ENCODE measurements at places on chromosomes 1 and 21.
A peak's percentile ranks its signal among the peaks of the same experiment; 100 is the strongest.

DNA sequence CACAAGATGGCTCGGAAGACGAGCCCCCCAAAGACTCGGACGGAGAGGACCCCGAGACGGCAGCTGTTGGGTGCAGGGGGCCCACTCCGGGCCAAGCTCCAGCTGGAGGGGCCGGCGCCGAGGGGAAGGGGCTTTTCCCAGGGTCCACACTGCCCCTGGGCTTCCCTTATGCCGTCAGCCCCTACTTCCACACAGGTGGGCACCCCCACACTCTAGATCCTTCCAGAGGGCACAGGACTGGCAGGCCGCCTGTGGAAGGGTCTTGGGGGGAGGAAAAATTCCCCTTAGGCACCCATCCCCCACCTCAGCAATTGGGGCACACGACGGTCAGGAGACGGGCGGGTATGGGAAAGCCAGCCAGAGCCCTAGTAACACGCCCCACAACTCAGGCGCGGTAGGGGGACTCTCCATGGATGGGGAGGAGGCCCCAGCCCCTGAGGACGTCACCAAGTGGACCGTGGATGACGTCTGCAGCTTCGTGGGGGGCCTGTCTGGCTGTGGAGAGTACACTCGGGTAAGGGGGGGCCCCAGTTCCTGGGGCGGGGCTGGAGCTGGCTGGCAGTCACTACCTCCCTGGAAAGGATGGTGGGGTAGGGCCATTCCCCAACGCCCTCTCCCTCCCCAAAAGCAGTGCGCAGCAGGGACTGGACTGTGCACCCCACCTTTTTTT lies 16.1 kb downstream of the NOC2L start:
- DNase-seq: no peak

DNA sequence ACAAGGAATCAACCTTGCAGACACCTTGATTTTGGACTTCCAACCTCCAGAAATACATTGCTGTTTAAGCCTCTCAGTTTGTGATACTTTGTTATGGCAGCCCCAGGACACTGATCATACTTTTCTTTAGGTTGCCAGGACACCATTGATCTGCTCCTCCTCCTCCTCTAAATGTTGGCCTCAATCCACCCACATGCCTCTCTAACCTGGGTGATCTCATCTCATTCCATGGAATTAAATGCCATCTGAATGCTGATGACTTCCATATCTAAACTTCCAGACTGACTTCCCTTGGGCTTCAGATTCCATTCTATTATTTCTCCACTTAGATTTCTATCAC lies 7.4 kb upstream of the PPP1R15B start:
- DNase-seq: peak; percentile 80

GRCh38 chr21:34807146-34807880 lies 138.5 kb downstream of the CLIC6 start:
- DNase-seq: no peak

DNA sequence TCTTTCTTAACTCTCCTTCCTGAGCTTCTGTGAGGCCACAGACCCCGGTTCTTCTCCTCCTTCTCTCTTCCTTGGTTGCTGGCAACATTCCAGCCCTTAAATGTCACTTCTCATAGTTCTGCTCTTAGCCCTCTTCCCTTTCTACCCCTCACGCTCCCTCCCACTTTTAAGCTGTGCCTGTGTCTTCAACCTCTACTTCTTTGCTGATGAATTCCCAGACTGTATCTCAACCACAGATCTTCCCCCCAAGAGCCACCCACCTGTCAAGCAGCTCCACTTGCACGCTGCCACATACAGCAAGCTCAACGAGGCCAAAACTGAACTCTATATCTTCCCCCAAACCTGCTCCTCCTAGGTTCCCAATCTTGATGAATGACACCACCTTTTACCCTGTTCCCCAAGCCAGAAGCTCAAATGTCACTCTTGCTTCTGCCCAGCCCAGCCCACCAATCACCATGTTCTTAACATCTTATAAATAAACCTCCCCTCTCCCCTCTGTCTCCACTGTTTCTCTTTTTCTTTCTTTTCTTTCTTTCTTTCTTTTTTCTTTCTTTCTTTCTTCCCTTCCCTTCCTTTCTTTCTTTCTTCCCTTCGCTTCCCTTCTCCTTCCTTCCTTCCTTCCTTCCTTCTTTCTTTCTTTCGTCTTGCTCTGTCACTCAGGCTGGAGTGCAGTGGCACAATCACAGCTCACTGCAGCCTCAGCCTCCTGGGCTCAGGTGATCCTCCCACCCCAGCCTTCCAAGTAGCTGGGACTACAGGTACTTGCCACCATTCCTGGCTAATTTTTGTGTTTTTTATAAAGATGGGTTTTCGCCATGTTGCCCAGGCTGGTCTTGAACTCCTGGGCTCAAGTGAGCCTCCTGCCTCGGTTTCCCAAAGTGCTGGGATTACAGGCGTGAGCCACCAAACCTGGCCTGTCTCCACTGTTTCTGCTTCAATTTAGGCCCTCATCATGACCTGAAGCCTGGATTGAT lies 19.8 kb upstream of the PTP4A2 start:
- no peak for DNase-seq

GRCh38 chr1:192969091-192969490 lies 90.1 kb downstream of the UCHL5 start:
- no peak for DNase-seq

GRCh38 chr1:57468641-57469523 lies 45.0 kb upstream of the DAB1 start:
- DNase-seq: no peak

DNA sequence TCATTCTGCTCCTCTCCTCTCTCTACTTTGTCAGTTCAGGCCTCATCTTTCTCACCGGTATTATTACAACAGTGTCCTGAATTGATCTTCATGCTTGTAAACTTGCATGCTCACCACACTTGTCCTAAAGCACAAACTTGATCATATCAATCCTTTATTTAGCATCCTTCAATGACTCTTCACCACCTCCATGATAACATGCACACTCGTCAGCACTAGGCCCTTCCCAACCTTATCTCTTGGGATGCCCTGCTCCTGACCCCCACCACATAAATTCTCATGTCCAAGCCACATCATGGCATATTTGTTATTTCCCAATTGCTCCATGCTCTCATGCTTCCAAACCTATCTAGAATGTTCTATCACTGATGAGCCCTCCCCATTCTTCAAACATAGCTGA lies 103.1 kb downstream of the ENAH start:
- no peak for DNase-seq

GRCh38 chr1:196951711-196952394 lies 8.3 kb downstream of the CFHR2 start:
- no peak for DNase-seq

- no peak for DNase-seq
Observed at GRCh38 chr1:20882837-20883236, 95.7 kb upstream of the HP1BP3 start.

- DNase-seq: no peak
Observed at GRCh38 chr1:19710825-19711611, 46.3 kb downstream of the HTR6 start.

DNA sequence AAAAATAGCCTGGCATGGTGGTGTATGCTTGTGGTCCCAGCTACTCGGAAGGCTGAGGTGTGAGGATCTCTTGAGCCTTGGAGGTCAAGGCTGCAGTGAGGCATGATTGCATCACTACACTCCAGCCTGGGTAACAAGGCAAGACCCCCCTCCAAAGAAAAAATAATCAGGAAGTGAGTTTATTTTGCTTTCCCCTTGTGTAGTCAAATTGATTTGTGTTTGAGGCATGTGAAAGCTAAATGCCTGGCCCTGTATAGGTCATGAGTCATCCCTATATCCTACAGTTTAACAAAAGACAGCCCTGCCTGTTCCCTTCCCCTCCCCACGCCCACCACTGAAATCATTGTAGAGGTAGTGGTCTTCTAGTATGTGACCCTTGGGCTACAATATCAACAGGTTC lies 241.4 kb upstream of the JUN start:
- no peak for DNase-seq

DNA sequence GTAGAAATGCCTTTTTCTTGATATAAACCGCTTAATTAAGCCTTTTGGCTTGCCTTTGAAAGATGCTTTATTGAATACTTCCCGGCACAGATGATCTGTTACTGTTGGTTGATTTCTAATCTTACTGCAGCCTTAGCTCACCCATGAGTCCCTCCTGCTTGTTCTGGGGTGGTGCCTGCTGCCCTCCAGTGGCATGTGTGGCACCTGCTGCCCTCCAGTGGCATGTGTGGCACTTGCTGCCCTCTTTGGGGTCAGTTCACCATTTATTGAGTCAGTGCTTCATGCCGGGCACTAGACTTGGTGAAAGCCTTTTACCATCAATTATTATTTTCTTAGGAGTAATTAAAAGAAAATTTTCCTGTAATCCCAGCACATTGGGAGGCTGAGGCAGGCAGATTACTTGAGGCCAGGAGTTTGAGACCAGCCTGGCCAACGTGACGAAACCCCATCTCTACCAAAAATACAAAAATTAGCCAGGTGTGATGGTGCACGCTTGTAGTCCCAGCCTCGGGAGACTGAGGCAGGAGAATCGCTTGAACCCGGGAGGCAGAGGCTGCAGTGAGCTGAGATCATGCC lies 54.3 kb downstream of the ADARB1 start:
- DNase-seq: no peak

GRCh38 chr1:212536586-212536985 lies 72.0 kb upstream of the ATF3 start:
- no peak for DNase-seq

DNA sequence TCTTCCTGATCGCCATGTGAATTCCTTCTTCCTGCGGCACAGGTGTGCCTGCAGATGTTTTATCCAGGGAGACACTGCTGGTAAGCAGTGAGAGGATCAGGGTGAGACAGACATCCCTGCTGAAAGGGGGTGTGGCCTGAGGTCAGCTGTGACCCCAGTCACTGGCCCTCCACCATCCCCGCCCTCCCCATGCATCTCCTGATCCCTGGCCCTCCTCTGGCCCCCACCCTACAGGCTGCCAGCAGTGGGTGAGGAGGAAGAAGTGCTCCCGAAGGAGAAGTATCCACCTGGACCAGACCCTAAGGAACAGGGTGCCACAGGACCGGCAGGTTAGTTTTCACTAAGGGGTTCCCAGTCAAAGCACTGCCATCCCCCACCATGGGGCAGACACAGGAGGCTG lies 85.3 kb downstream of the GLIS1 start:
- DNase-seq: no peak

- DNase-seq: no peak
Observed at GRCh38 chr21:34615487-34615814, 538 bp upstream of the RCAN1 start.

- no peak for DNase-seq
Observed at GRCh38 chr1:62462370-62462769, 25.5 kb downstream of the USP1 start.

GRCh38 chr21:43345746-43346409 lies 81.1 kb downstream of the SIK1 start:
- no peak for DNase-seq

Measured in vagina (tissue), 2 donors.